ENCODE measurements at places on chromosomes 6 and 20.

DNA sequence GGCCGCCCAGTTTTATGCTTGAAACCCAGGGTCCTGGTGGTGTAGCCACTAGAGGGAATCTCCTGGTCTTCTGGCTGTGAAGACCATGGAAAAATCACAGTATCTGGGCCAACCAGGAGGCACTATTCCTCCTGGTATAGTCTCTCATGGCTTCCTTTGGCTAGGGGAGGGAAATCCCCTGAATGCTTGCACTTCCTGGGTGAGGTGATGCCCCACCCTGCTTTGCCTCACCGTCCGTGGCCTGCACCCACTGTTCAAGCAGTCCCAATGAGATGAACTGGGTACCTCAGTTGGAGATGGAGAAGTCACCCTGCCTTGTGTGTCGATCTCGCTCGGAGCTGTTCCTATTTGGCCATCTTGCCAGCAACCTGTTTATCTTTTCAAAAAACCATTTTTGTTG lies 10.1 kb upstream of the ZNF337 start:
- no peak for DNase-seq

DNA sequence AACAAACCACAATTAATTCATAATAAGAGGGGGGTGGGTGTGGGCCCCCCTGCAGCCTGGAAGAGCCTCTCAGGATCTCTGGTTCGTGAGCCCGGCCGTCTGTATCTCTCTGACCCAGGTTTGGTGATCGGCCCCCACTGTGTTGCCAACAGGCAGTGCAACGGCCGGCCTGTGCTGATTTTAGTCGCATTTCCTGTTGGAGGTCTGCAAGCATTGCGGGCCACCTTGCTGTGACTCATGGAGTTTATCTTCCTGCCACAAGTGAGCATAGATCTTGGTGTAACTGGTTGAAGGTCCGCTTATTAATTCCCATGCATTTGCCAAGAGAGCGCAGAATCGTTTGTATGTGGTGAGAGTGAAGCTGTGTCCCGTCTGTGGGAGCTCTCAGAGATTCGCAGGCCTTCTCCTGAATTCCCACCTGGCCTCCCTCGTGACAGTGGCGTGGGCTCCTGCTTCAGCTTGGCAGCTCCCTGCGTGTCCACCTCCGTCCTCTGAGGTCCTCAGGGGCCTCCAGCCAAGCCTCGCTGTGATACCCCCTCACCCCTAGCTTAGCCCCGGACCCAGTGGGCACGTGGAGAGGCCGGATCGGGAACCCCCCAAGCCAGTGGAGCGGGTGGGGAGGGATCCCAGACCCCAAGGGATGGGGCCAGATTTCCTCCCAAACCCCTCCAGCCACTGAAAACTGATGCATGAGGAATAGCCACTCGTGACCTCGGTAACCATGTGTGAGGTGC lies 269.8 kb downstream of the CDH4 start:
- DNase-seq: no peak

GRCh38 chr6:108672641-108673040 lies 111.9 kb downstream of the FOXO3 start:
- DNase-seq: no peak

GRCh38 chr6:147504848-147505247 lies 3.6 kb upstream of the SAMD5 start:
- no peak for DNase-seq

GRCh38 chr20:60900618-60901017 lies 351.4 kb upstream of the CDH4 start:
- no peak for DNase-seq

- no peak for DNase-seq
Observed at GRCh38 chr6:5570641-5571040, 309.3 kb downstream of the FARS2 start.

GRCh38 chr6:2264932-2265331 lies 19.5 kb upstream of the GMDS start:
- no peak for DNase-seq

DNA sequence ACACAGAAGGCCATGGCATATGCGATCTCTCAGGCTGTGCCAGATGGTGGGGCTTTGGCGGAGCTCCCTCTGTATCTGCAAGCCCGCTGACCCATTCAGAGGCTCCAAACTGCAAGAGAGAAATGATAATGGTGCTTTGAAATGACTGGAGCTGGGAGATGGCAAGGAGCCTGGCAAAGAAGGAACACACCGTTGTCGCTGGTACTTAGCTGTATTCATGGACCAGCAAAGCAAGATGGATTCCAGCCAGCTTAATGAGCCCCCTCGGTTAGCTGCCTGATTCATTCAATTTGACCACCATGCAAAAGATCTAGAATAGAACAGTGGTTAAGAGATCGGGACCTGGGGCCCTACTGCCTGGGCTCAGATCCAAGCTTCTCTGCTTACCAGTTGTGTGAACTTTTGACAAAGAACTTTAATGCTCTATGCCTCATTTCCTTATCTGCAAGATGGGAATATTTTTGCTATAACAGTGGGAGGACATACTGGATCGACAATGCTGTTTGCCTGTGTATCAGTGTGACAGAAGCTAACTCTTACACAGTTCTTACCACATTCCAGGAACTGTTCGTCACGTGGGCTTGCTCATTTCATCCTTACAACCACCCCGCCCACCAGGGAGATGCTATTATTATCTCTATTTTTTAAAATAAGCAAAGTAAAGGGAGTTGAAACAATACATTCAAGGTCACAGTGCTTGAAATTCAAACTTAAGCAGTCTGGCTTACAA lies 317.8 kb upstream of the SULF2 start:
- DNase-seq: no peak

GRCh38 chr6:168923171-168923570 lies 330.5 kb downstream of the THBS2 start:
- DNase-seq: no peak

GRCh38 chr6:39263303-39264037 lies 34.2 kb upstream of the KCNK5 start:
- no peak for DNase-seq

DNA sequence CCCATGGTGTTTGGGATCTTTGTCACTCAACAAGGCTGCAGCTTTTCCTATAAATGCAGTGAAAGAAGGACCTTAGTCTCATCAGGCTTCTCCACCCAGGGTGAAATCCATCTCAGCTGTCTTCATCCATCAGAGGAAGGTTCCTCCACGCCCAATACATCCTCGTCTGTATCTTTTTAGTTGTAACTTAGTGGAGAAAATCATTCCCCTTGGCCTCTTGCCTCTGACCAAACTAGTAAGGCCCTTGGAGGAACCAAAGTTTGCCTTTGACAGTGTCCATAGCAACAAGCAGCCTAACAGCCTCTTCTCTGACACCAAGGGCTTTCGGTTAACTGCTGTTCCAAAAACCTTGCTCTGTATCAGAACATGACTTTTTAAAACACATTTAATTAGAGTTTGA lies 230.3 kb upstream of the ECI2 start:
- DNase-seq: no peak

DNA sequence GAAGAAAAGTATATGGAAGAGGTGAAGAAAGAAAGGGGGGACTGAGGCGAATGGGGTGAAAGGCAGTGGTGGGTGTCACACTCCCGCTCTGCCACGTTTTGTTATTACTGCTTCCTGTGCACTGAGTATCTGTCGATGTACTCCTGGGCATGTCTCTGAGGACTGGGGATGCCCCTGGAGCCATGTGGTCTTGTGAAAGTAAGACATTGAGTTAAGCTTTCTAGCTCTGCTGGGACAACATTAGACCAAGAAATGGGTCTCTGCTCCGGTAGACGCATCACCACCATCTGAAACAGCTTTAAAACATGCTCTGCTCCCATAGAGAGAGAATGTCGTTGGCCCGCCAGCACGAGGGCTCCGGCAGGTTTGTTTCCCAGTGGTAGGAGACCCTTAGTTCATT lies 40.0 kb downstream of the IRF4 start:
- no peak for DNase-seq

- no peak for DNase-seq
Observed at GRCh38 chr20:38353316-38353715, 7.0 kb downstream of the LBP start.

- DNase-seq: no peak
Observed at GRCh38 chr20:64142590-64142989, 21.7 kb upstream of the MYT1 start.

DNA sequence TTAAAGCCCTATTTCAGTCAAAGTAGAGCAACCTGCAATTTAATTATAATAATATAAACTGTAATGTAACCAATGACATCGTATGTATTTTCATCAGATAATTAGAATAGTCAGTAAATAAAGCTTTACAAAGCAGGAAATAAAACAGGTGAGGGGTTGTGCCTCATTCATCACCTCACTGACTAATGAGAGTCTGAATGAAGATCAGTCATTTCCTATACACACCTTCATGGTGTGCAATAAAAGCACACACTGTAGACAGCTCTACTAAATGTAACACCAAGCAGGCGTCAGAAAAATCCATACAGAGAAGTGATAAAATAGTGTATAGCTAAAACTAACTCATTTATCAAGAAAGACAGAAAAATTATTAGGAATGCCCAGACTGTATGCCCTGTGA lies 105.9 kb downstream of the MAN1A1 start:
- no peak for DNase-seq

- DNase-seq: peak; percentile 59
Observed at GRCh38 chr20:50561379-50562078, 51.3 kb downstream of the PTPN1 start.

GRCh38 chr6:166800137-166800536 lies 156.2 kb downstream of the RNASET2 start:
- DNase-seq: no peak

DNA sequence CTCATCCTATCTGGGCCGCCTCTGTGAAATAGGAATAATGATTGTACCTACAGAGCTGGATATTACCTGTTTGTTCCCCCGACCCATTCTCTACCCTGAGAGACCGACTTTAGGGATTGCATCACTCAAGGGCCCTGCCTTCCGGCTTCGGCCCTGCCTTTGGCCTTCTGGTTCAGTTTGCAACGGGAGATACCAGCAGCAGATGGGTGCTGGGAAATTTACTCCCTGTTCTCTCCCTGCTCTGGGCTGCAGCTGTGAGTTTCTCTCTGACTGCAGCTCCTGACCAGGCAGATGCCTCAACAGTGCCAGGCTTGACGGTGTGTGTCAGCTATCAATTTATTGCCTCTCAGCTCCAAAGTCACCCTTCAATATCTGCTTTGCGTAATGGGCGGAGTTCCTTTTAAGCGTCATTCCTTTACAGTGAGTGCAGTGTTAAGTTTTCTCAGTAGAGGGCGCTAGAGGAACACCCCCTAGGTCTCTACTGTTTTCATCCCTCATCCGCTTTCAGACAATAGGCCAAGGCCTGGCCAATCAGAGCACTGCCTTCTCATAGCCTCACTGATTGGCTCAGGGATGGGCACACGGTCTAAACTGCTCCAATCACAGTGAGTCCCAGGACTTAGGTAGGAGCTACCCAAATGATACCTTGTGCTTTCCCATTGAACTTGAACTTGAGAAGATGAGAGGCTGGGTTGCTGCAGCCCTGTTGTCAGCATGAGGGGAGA lies 30.0 kb downstream of the KCNG1 start:
- no peak for DNase-seq

DNA sequence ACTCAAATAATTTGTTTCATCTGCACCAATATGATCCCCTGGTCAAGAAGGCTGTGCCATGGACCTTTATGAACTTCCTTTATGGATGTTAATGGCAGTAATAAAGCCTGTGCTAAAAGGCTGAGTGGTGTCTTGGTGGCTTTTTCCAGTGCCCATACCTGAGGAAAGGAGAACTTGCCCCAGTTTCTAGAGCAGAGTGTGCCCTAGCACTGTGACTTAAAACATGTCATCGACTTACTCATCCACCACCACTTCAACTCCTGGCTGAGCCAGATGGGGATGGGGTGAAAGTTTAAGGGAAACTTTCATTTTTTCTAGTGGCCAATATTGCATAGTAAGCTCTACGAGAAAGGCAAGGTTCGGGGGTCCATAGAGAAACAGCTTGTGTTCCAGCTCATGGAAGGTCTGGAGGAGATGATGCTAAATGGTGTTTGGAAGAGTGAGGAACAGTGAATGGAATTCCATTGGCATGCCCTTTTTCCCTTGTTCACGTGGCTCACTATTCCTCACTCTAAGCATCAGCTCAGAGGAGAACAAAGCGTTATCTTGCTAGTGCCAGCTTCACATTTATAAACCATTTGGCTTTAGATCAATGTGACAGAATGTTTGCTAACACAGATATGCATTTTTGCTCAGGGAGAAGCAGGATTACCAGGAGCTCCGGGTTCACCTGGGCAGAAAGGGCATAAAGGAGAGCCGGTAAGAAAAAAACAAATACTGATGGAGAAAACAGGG lies 71.2 kb downstream of the COL19A1 start:
- no peak for DNase-seq

- DNase-seq: no peak
Observed at GRCh38 chr6:15990179-15990578, 138.7 kb upstream of the MYLIP start.

DNA sequence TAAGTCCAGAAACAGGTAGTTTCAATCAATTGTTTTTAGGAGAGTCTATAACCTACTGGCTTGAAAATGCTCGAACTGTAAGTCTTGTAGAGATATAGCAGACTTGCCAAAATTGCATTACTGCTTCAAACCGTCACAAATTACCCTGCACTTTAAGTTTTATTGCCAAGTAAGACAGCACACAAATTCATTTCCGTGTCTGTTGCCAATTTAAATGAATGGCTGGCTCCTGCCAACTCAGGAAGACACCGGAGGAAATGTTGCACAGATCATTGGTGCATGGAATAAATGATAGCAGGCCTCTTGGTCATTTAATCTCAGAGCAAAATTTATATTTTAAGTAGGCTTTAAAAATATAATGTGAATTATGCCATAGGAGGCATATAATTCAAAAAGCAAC lies 438.1 kb downstream of the HACE1 start:
- DNase-seq: no peak

DNA sequence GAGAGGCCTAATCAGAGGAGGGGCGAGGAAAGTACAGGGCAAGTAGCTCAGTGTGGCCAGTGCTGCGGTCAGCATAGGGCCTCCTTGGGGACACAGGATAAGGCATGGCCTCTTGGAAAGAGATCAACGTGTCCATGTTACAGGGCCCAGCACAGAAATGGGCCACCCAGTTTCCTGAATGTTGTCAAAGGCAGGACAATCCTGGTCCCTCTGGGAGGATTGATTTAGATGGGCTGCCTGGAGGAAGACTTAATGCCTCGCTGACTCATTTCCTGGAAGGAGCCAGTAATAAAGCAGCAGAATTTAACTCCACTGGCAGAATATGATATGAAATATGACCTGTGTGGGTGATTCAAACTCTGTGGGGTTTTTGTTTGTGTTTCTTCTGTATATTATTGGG lies 16.6 kb downstream of the DDO start:
- DNase-seq: no peak

DNA sequence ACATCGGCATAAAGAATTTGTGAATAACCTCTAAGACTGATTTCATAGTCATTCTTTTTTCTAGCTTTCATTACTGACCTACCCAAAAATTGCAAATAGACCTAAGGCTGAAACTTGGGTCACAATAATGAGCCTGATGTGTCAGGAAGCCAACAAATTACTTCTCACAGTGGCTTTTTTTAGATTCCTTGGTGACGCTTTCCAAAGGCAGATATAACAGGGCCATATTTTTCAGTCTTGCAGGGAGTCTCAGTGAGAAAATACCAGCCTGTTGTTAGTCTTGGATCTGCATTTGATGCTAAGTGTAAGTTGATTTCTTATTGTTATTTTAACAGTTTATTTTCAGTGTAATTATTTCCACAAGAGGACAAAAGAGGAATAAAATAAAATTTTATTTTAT lies 179.7 kb downstream of the KHDC1L start:
- DNase-seq: no peak

GRCh38 chr20:824916-825315 lies 8.6 kb upstream of the FAM110A start:
- no peak for DNase-seq

All from GM06990 (cell line).